Stimulated activated CD8-positive, alpha-beta memory T cell treated with anti-CD3 and anti-CD28 coated beads, Interleukin-4, amount 100 ng/mL, for 4 hours (primary cell): ENCODE measurements at places on chromosomes 1 and 21.

DNA sequence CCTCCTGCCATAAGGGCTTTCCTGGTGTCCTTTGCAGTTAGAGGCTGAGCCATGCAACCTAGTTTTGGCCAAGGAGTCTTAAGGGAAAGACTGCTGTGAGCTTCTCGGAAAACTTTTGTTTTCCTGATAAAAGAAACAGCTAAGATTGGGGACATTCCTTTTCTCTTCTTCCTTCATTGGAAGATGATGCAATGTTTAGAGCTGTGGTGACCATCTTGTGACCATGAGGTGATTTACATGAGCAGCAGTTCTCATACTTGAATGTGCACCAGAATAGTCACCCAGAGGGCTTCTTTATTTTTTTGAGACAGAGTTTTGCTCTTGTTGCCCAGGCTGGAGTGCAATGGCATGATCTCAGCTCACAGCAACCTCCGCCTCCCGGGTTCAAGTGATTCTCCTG lies 20.4 kb upstream of the SMAP2 start:
- DNase-seq = no peak

GRCh38 chr1:155125511-155125945 lies 2.1 kb upstream of the EFNA1 start:
- no peak for DNase-seq

DNA sequence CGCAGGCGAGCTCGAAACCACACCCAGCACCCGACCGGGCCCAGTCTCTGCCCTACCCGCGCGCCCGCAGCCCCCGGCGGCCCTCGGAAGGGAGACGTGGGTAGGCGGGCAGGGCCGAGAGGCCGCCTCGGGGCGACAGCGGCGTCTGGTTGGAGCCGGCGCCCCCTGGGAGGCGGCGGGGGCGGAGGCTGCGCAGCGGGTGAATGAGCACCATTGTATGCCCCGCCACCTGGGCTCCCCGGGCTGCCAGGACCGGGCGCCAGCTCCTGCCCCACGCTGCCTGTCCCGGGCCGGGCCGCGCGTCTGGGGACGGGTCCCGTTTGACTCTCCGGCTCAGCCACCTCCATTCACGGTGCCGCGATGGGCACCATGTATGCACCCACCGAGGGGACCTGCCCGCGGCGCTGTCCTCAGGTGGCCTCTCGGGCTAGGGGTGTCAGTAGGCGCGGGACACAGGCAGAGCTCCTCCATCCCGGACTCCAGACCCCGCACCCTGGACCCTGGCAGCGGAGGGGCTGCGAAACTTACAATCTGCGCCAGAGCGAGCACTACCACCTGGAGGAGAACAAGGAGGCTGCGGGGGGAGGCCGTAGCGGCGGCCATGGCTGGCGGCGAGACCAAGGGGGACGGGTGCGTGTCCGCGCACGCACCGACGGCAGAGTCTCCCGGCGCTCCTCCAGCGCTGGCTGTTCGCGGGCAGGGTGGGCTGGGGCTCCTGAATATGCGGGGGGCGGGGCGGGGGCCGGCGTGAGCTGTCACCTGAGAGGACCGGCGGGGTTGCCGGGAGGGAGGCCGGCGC lies at the start of gene COL9A2:
TSS of gene COL9A2 (minus strand) at position 692 of the 799 bp plus-strand sequence. CDS start at position 603, 89 bp downstream.
- peak; percentile 15 for DNase-seq

DNA sequence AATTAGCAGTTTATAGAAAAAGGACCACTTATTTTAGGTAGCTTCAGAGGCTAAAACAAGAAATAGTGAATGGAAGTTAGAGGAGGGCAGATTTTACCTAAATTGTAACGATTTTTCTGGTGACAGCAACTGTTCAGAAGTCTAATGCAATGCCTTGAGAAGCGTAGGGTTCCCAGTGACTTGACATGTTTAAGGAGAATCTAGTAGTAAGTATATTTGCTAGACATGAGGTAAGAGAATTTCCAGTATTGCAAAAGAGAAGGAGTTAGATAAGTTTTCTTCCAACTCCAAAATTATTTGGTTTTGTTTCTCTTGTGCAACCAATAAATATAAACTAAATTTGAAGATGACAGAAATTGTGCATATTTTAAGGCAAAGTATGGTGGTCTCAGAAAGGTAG lies 140.0 kb downstream of the SMYD3 start:
- no peak for DNase-seq

DNA sequence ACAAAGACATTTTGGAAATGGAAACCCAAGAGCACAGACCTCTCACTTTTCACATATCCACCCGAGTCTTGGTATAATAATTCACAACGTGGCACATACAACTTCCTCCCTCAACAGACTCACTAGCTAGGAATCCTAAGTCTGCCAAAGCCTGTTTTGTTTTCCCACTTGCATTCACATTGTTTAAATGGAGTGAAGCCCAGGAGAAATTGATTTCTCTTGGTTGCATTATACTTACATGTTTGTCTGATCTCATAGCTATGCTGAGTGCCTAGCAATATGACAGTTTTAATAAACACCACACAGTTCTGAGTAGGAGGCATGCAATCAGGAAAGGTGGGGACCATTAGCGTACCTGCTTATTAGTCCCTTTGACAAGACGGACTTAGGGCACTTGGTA lies 348.6 kb upstream of the ADGRL4 start:
- no peak for DNase-seq
